ENCODE measurements at places on chromosomes 6 and 20. TPM values are rescaled to one million over a fixed set of nuclear protein-coding genes. Genes with fewer than 3 reads are reported as not detected.

DNA sequence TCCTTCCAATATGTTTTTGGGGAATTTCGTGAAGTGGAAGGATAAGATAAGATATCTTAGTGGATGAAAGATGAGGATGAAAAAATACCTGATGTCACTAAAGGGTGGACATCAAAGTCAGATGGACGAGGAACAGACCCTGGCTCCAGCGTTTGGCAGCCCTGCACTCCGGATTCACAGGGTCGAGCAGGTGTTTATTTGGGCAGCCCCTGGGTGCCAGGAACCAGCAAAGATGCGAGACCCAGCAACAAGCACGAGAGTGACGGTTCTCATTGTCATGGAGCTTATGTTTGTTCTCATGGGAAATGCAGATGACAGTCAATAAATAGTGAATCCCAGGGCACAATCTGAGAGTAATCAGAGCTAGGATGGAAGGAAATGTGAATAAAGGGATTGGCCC, 131.1 kb downstream of the PHACTR3 start:
- H3K4me1 ChIP-seq, result no peaks in the 10 kb centered on the region
- DNase-seq, result no peak
- no peak overlapping the region for H3K27ac ChIP-seq
- H3K36me3 ChIP-seq, result no peaks in the 10 kb centered on the region
- no peak overlapping the region for H3K4me3 ChIP-seq

- peaks cover 12% of the 10 kb centered on the region for H3K4me1 ChIP-seq
- no peak overlapping the region for H3K27ac ChIP-seq
- H3K36me3 ChIP-seq, result no peaks in the 10 kb centered on the region
- no peaks in the 10 kb centered on the region for H3K27me3 ChIP-seq
- no peak overlapping the region for H3K4me3 ChIP-seq
Measured at GRCh38 chr6:5303682-5304081, 42.4 kb downstream of the FARS2 start.

GRCh38 chr20:42598581-42598980, 591.1 kb downstream of the PTPRT start:
- no peak overlapping the region for H3K4me3 ChIP-seq
- no peak for DNase-seq
- H3K27ac ChIP-seq, result no peak overlapping the region

DNA sequence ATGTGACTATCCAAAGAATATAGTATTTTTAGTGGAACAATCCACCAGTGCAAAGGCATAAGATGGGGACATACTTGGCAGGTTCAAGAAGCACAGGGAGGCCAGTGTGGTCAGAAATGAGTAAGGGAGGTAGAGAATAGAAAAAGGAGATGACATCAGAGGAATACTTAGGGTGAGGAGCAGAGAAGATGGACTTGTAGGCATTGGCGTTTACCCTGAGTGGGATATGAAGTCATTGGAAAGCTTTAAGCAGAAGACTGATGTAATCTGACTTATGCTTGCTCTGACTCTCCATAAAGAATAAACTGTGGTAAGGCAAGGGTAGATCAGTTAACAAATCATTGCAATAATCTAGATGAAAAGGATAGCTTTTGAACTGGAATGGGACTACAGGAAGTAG, 228.7 kb downstream of the GJA1 start:
- H3K4me3 ChIP-seq, result no peak overlapping the region
- H3K27me3 ChIP-seq, result no peaks in the 10 kb centered on the region
- H3K4me1 ChIP-seq, result no peaks in the 10 kb centered on the region

DNA sequence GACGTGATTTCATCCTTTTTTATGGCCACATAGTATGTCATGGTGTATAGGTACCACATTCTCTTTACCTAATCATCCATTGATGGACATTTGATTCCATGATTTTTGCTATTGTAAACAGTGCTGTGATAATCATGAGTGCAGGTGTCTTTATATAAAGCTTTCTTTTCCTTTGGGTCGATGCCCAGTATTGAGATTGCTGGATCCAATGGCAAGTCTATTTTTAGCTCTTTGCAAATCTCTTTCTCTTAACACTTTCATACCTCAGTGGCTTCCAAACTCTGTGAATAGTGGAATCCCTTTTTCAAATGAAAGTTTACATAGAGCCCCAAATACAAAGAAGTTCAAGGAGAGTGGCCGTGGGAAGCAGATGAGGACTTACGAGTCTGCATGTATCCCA, 105.8 kb upstream of the SPTLC3 start:
- no peaks in the 10 kb centered on the region for H3K36me3 ChIP-seq
- H3K27me3 ChIP-seq, result no peaks in the 10 kb centered on the region
- no peak overlapping the region for H3K4me3 ChIP-seq
- no peak overlapping the region for H3K27ac ChIP-seq
- DNase-seq, result no peak

The APCDD1L gene
- 0.09 TPM for polyA plus RNA-seq

DNA sequence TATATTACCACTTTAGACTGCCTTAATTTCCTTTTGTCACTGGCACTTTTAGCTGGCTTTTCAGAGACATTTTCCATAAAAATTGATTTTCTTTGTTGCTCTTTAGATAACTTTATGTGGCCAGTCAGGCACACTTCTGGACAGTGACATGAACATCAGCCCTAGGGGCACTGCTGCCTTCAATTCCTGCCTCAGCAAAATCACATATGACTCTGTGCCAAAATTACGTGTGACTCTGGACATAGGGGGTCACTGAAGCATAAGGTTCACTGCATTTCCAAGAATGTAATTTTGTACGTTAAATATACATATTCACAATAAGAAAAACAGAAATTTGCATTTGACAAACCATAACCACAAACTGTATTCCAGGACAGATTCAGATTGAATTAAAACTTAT, 66.5 kb downstream of the ESF1 start:
- no peak overlapping the region for H3K4me3 ChIP-seq
- H3K27ac ChIP-seq, result no peak overlapping the region
- H3K27me3 ChIP-seq, result no peaks in the 10 kb centered on the region
- DNase-seq, result no peak
- peaks cover 27% of the 10 kb centered on the region for H3K36me3 ChIP-seq

GRCh38 chr6:88477413-88477812, 311.3 kb upstream of the CNR1 start:
- H3K4me1 ChIP-seq, result no peaks in the 10 kb centered on the region
- H3K36me3 ChIP-seq, result no peaks in the 10 kb centered on the region
- DNase-seq, result no peak
- H3K4me3 ChIP-seq, result no peak overlapping the region
- H3K27ac ChIP-seq, result no peak overlapping the region

The C20orf96 gene
- 12.0 TPM for polyA plus RNA-seq

GRCh38 chr6:98843271-98844243, 9.2 kb downstream of the POU3F2 start:
- H3K36me3 ChIP-seq, result no peaks in the 10 kb centered on the region
- DNase-seq, result no peak
- no peak overlapping the region for H3K27ac ChIP-seq
- peaks cover 15% of the 10 kb centered on the region for H3K4me1 ChIP-seq
- no peak overlapping the region for H3K4me3 ChIP-seq

The C20orf202 gene
- 4.7 TPM for polyA plus RNA-seq

DNA sequence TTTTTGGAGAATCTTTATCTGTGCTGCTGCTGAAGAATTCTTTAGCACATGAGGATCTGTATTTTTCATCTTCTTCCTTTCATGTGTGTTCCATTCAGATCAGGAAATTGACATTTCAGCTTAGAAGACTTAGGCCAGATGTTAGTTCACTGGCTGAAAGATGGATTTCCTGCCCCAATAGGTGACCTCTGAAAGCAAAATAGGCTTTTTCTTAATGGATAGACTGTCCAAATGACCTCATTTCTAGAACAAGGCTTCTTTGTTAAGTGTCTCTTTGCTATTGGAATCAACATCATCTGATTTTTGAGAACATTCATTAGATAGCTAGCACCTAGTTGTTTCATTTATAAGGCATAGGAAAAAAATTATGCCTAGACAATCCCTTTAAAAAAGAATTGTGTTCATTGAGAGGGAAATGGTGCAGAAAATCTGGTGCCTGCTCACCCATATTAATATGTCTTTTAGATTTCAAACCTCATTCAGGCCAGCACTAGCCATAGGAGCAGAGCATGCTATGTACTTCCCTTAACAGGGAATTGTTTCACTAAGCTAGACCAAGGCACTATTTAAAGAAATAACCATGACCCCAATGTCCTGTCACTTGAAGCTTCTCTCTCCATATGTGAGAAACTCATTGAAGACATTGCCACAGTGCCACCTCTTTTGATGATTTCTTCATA, 13.6 kb upstream of the SASH1 start:
- no peaks in the 10 kb centered on the region for H3K4me1 ChIP-seq
- no peaks in the 10 kb centered on the region for H3K36me3 ChIP-seq
- H3K27ac ChIP-seq, result peak overlapping the region; percentile 40

DNA sequence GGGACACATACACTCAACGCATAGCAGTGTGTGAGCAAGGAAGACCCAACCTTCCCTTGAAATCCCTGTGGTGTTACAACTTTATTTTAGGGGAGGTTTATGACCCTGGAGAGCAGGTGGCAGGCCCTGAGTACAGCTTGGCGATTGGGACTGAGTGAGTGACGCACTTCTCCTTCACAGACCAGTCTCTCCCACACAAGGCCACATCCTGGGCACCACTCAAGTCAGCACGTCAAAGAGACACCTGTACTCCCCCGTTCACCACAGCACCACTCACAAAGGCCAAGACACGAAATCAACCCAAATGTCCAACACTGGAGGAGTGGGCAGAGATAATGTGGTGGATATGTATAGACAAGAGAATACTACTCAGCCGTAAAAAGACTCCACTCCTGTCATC, 57.0 kb upstream of the FRMD1 start:
- no peak overlapping the region for H3K27ac ChIP-seq
- no peaks in the 10 kb centered on the region for H3K27me3 ChIP-seq
- DNase-seq, result no peak
- H3K4me1 ChIP-seq, result peaks cover 4% of the 10 kb centered on the region

- H3K27me3 ChIP-seq, result no peaks in the 10 kb centered on the region
- H3K4me1 ChIP-seq, result no peaks in the 10 kb centered on the region
- H3K27ac ChIP-seq, result no peak overlapping the region
- no peaks in the 10 kb centered on the region for H3K36me3 ChIP-seq
- no peak overlapping the region for H3K4me3 ChIP-seq
Measured at GRCh38 chr6:68114463-68115047, 520.5 kb upstream of the ADGRB3 start.
